Skeletal muscle cell (primary cell): ENCODE measurements at places on chromosomes 6 and 20.
A peak's percentile ranks its signal among the peaks of the same experiment; 100 is the strongest.

- no peak for DNase-seq
Measured at GRCh38 chr6:62652692-62653328, 366.8 kb upstream of the KHDRBS2 start.

DNA sequence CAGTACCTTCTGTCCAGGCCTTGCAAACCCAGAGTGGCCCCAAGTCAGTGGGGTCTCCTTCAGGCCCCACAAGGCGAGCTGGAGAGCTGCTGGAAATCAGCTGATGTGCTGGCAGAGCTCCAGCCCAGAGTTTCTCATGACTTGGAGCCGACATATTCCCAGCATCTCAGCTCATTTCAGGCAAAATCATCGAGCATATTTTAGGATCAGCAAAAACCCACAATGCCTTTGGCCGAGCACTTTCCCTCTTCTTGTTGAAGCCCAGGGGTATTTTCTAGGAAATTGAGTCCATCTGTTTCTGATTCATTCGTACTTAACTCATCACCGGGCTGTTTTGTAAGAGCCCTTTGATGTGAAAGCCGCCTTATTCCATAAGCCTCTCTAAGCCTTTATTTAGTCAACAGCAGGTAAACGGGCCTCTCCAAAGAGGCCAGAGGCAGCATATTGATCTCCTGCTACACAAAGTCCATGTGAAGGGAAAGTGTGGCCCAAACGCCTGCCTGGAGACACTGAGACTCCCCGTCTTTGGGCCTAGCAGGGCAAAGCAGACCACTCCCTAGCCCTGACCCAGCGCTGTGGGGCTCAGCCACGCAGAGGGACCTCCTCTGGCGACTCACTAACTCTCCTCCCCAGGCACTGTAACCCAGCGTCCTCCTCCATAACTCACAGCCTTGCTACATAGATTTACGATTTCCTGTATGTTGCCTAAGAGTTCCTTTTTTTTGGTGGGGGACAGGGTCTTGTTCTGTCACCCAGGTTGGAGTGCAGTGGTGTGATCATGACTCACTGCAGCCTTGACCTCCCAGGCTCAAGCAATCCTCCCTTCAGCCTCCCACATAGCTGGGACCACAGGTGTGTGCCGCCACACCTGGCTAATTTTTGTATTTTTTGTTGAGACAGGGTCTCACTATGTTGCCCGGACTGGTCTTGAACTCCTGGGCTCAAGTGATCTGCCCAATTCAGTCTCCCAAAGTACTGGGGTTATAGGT lies 12.1 kb upstream of the C20orf203 start:
- peak; percentile 92 for DNase-seq

DNA sequence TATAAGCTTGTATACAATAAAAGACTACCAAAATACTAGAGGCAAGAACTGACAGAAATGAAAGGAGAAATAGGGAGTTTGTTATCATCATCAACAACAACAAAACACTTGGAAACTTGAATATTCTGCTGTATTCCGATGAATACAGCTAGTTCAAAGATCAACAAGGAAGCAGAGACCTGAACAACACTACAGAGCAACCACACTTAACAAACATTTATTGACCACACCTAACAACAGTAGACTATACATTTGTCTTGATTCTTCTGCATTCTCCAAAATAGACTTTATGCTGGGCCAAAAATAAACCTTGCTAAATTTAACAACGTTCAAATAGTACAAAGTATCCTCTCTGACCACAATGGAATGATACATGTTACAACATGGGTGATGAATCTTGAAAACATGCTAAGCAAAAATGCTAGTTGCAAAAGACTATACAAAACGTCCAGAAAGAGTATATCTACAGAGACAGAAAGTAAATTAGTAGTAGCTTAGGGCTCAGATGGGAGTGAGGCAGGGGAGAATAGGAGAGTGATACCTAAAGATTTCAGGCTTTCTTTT lies 39.1 kb upstream of the PAK5 start:
- DNase-seq = no peak

- DNase-seq = no peak
Measured at GRCh38 chr20:23550227-23550626, 18.1 kb downstream of the CST9L start.

DNA sequence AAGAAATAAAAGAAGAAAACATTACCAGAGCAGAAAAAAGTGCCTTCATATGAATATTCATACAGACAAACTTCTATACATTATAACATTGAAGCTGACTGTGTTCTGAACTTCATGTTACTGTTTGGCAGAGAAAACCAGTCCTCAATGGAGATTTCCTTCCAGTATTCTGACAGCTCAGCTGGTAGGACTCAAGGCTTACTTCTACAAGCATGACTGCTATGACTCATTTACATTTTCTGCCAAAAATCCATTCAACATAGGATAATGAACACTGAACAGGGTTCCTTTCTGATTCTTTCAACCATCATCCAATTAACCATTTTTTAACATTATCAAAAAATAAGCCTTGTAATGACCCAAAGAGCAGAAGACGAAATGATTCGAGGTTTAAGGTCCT lies 25.4 kb downstream of the COL9A1 start:
- DNase-seq = peak; percentile 2

- no peak for DNase-seq
Measured at GRCh38 chr6:96017070-96017359, 1.2 kb downstream of the FUT9 start.

GRCh38 chr6:35206346-35206745 lies 7.4 kb upstream of the SCUBE3 start:
- no peak for DNase-seq

- no peak for DNase-seq
Measured at GRCh38 chr6:30696432-30696831, 5.6 kb upstream of the NRM start.

DNA sequence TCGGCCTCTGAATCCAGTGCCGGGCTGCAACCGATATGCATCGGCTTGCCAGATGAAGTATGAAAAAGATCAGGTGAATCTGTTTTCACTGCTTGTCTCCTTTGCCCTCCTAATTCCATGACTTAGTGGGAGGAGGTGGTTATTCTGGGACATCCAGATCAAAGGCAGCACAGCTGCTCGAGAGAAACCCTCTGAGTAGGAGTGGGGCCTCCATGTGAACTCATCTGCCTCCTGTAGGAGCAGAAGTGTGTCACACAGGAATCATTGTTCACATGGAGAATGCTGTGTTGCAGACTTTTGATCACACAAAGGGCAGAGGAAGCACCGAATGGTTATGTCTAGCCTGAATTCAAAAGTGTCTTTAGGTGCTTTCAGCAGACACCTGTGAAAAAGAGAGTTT lies 73.1 kb upstream of the SLC22A1 start:
- DNase-seq = no peak

DNA sequence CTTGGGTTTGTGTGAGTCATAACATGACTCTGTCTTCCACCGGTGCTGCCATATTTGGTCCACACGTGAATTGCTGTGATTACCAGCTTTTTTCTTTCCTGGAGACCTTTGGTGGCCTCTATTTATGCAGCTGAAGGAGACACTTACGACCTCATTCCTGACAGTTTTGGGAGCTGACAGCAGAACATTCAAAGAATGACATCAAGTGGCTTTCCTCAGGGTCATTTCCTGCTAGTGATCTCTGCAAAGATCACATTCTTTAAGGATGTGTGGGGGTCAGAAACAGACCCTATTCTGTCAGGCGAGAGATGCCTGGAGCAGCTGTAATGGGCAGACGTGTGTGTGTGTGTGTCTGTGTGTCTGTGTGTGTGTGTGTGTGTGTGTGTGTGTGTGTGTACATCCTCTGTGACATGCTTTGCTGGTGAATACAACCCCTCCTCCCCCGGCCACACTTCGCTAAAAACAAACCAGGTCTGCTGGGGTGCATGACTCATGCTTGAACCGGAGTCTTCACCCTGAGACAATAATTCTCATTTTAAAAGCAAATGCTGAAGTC lies 115.6 kb downstream of the TMEM170B start:
- peak; percentile 93 for DNase-seq

GRCh38 chr6:114431641-114432040 lies 88.8 kb upstream of the HS3ST5 start:
- no peak for DNase-seq

GRCh38 chr6:43608310-43608763 lies 20.7 kb downstream of the GTPBP2 start:
- peak; percentile 49 for DNase-seq

DNA sequence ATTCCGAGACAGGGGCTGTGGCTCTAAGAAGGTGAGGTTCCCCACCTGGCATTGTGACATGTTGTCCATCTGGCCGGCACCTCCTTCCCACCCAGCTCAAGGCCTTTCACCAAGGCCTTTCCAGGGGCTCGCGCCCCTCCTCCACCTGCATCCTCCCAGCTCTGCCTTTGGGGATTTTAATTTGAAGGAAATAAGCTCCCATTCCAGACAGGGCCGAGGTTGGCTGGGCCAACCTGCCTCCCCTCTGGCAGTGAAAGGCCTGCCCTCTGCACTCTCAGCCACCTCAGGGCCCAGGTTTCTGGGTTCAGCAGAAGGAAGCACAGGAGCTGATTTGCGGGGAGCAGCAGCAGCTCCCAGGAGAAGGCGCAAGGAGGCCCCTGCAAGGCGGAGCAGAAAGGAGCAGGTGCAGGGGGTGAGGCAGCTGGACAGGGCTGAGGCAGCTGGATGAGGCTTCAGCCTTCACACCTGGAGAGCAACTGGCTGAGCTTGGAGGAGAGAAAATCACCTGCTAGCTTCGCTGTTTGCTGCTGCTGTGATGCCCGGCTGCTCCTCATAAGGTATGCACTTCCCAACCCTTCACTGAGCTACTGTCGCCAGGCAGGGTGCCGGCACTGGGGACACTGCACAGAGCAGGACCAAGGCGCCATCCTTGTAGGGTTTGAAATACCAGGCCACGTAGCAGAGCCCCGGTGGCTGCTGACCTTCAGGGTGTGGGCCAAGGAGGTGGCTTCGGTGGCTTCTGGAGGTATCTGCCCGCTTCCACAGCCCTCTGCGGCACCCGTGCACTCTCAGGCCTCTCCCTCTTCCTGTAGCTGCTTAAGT lies 147.0 kb downstream of the SYNDIG1 start:
- DNase-seq = no peak

- DNase-seq = no peak
Measured at GRCh38 chr6:30192076-30192475, 21.1 kb downstream of the TRIM26 start.

GRCh38 chr6:143158113-143158581 lies 97.5 kb downstream of the AIG1 start:
- no peak for DNase-seq

DNA sequence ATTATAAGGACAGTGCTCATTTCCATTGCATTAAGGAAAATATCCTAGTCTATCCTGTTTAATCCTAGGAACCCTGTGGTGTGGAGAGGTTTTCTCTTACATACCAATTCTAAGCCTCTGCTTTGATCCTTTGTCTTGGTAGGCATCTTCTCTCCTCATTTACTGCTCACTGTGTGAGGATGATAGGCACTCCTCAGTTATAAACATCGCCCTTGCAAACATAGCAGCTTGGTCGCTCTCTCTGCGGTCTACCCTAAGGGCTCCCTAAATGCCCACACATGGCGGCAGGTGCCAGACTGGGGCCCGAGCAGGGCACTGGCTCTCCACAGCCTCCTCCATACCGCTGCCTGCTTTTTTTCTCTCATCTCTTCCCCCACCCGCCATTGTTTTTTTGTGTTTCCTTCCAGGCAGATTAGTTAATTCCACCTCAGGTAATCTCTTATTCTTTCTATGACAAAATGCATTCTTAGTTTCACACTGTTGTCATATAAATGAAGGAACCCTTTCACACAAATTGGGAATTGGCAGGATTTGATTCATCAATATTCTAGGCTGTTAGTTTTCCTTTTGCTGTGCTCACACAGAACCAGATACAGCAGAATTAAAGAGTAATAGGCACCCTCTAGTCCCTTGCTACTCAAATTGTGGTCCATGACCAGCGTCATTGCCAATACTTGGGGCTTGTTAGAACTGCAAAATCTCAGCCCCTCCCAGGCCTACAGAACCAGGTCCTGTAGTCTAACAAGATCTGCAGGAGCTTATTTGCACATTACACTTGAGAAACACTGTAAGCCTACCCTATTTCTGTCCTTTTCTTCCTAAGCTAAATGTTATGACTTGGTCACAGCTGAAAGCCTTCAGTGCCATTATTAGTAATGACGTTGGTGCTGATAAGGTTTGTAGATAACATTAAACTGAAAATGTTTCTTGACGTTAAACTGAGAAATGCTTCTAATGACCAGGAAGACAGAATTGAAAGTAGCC lies 36.3 kb downstream of the CARMIL1 start:
- no peak for DNase-seq

- no peak for DNase-seq
Measured at GRCh38 chr6:161085246-161085645, 93.7 kb downstream of the MAP3K4 start.

DNA sequence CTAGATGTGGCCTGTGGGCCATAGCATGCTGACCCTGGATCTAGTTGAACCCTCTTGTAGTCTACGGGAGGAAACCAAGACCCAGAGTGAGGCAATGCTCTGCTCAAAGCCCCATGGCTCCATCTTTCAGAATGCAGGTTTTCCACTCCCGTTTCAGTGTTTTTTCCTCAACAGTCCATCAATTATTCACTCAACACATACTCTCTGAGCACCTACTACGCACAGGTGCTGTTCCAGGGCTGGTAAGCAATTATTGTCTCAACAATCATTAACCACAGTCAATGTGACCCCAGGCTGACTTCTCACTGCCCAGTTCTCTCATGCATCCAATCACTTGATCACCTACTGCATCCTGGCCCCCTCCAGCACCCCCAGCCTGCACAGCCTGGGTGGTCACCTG lies 20.0 kb downstream of the MOCS1 start:
- no peak for DNase-seq

DNA sequence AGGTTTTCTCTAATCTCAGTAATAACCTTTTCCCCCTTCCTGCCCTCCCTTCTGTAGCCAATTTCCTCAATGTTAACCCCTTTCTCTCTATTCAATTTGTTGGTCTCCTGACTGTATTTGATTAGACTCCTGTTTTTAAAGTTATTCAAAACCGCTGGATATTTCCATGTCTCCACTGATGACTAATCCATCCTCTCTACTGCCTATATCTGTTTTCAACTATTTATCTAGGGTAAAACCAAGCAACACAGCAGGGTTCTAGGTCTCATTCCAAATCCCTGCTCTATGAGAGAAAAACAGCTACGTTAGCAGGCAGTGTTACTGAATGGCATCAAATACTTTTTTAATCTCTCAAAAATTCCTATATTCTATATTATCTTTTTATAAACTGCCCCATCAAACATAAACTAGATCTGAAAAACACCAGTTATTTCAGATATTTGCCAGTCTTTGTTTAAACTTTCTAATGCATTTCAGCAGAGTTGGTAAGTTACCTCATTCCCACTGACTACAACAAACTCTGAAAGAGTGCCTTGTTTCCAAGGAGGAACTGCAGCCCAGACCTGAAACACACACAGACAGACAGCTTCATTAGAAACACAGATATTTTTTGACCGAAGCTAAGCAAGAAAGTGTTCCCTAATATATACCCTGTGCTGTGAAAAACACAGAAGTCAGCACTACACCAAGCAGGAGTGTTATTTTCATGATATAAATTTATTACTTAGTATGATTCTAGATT lies 8.2 kb downstream of the RTN4IP1 start:
- DNase-seq = no peak
